ENCODE measurements at places on chromosomes 7 and 10.

DNA sequence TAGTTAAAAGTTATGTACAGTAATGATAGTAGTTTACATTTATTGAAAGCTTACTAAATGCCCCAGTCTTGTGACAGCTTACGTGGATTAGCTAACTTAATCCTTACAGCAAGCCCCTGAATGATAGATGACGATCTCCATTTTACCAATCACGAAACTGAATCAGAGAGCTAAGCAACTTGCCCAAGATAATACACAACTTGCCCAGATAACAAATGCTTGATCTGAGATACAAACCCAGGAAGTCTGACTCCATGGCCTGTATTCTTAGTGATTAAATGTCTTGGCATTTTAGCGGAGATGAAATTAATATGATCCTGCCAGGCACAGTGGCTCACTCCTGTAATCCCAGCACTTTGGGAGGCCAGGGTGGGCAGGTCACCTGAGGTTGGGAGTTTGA lies 46.9 kb upstream of the FMC1 start:
- no peak for DNase-seq

GRCh38 chr10:35324196-35324595 lies 12.1 kb upstream of the CCNY start:
- DNase-seq: no peak

DNA sequence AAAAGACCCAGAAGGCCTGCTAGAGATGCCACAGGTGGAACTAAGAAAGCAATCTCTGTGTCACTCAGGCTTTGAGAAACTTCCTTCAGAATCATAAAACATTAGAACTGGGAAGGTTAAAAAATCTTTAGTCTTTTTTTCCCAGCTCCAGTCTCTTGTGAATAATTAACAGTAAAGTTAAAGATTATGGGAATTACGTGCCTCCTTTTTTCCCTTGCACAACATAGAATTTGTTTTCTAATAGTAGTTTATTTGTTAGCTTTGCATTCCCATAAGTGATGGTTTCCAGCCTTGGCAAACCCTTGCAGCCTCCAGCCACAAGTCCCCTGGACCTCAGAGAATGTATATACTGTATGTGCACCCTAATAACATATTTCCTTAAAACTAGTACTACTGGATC lies 128.3 kb downstream of the TPST1 start:
- no peak for DNase-seq

- DNase-seq: no peak
Measured at GRCh38 chr10:22271786-22272185, 44.4 kb upstream of the COMMD3 start.

- DNase-seq: no peak
Measured at GRCh38 chr7:45984386-45985295, 63.6 kb upstream of the IGFBP3 start.

DNA sequence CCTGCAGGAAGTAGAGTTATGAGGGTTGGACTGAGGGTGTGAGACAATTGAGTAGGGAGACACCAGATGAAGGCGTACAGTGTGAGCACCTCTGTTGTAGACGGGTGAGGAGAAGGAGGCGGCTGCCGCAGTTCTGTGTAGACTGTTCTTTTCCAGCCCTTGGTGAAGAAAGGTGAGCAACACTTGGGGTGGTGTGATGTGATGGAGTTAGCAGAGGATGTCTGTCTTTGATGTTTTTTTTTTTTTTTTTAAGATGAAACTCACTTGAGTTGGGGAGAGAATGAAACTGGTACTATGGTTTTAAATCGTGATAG lies 42.8 kb upstream of the RNF216 start:
- no peak for DNase-seq

- no peak for DNase-seq
Measured at GRCh38 chr10:50567384-50567783, 56.4 kb downstream of the SGMS1 start.

GRCh38 chr10:114519756-114520293 lies 115.5 kb upstream of the AFAP1L2 start:
- no peak for DNase-seq

- no peak for DNase-seq
Measured at GRCh38 chr10:100174699-100175677, 10.8 kb downstream of the ERLIN1 start.

GRCh38 chr7:94400022-94400421 lies 5.3 kb downstream of the COL1A2 start:
- no peak for DNase-seq

DNA sequence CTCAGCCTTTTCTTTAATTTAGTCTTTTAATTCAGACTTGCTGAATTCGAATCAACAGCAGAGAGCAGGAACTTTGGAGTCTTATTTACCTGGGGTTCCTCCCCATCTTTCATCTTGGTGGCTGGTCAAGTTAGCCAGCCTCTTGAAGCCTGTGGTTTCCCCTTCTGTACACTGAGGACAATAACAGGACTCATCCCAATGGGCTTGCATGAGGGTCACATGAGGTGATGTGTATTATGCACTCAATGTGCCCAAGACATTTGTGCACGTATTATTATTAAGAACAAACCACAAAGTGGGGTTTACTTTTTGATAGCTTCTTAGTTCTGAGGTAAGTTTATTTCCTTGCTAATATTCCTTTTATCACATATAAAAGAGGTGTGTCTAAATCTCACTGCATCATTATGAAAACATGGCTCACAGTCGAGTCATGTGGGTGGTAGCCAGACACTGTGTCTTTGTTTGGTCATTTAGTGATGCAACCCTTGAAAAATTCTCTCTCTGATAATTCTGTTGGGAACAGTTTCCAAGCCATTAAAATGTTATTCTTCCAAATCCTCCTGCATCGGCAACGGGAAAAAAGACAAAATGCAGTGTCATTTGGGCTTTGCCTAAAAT lies 86.5 kb upstream of the GRB10 start:
- DNase-seq: no peak

DNA sequence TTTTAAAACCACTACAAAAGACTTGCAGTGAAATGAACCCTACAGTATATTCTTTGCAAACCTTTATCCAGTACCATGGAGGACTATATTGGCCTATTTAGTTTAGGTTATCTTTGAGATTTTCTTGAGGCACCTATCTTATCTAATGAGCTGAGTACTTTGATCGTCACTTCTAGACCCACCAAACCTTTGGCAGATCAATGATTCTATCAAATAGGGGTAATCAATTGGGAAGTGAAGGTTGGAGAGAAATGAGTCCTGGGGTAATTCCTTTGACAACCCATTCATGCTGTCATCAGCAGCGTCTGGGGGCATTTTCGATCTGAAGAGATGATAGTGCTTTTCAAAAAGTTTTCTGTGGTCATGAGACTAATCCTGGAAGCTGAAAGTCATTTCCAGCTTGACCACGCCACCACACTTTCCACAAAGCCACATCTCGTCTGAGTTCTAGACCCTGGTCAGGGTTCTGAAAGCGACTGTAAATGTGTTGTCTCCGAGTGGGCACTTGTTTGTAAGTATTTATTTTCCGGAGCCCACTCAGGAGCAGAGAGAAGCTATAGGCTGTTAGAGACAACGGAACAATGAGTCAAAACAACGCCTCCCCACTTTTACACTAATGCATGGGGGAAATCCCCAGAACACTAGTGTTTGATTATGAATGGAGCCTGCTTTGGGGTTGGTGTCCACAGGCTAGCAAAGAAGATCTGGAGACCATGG lies 4.8 kb downstream of the EGR2 start:
- DNase-seq: no peak

DNA sequence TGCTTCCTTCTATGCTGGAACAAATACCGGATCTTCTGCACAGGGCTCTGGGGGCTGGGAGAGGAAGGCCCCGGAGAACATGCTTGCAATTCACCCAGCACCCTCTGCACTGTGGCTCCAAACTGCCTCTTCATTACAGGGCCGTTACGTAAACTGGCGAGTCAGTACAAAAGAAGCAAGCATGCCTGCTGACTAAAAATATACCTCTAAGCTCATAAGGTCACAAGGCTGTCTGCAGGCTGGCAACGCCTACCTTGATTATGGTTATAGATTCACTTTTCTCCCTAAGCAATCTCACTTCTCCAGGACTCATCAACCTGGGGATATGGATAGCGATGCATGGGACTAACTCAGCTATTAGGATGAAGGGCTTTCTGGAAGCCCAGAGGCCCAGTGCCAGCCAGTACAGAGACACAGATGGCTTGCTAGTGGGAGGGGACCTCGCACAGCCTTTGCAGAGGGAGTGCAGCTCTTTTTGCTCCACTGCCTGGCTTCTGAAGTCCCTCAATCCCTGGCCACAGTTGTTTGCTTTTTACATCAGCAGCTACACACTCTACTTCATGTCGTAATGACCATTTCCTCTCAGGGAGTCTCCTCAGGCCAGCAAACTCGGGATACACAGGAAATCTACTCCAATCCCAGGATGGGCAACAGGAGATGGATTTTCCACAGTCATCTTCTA lies 96.1 kb downstream of the SH3PXD2A start:
- DNase-seq: no peak

DNA sequence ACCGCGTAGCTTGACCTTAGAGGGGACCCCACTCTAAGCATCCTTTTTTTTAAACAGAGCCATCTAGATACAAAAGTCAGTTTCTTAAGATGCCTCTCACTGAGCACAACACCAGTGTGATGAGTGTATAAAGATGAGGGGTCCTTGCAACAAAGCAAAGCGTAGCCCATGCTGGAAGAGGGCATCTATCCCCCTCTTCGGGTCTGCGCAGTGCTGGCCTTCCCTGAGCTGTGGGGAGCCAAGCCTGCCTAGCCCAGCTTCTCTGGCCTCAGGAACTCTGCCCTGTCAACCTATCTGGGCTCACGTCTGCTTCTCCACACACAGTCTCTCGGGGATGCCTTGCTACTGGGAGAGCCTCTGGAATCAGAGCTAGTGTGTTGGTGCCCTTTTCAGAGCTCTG lies 114.0 kb downstream of the NT5C2 start:
- no peak for DNase-seq

DNA sequence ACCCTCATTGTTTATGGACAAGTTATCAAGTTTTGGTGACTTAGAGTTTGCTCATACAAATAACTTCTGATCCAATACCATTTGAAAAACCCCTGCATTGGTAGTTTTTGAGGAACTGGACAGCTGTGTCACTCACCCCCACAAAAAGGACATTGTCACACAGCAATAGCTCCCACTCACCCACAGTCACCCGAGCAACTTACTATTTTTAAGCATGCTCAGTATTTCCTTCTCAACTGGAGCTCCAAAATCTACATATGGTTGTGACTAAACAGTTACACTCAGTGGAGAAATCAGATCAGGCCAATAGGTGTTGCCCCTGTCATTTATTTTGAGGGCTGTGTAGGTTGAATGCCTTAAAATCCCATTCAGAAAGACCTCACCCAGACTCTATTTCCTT lies 165.2 kb upstream of the AUTS2 start:
- no peak for DNase-seq

GRCh38 chr10:84903320-84903719 lies 574.9 kb downstream of the CCSER2 start:
- no peak for DNase-seq
